MCF 10A (cell line): ENCODE measurements at places on chromosomes 7 and 10. TPM values are rescaled to one million over a fixed set of nuclear protein-coding genes. Genes with fewer than 3 reads are reported as not detected.

Gene CCDC172
- not detected in 2 replicates for total RNA-seq

Gene NPY4R2
- total RNA-seq = not detected in 2 replicates

Gene HERC4
- 57.5 and 61.5 TPM in 2 replicates for total RNA-seq

Gene C7orf33
- not detected in 2 replicates for total RNA-seq

Gene TSPAN13
- total RNA-seq = 14.0 and 14.1 TPM in 2 replicates

Gene FFAR4
- total RNA-seq = not detected in 2 replicates

Gene MMD2
- total RNA-seq = not detected in 2 replicates
